GM23338 (cell line): ENCODE measurements at places on chromosomes 3 and 15.

GRCh38 chr15:71215126-71215894, 100.0 kb downstream of the THSD4 start:
- peaks cover 7% of the 10 kb centered on the region for H3K4me1 ChIP-seq
- DNase-seq, result peak; percentile 66
- H3K4me3 ChIP-seq, result peak overlapping the region; percentile 28; the same call in 1 of the 2 replicates
- H3K27ac ChIP-seq, result no peak overlapping the region

- peaks cover 4% of the 10 kb centered on the region; the same call in 1 of the 2 replicates for H3K4me1 ChIP-seq
- H3K27ac ChIP-seq, result no peak overlapping the region
- no peaks in the 10 kb centered on the region for H3K27me3 ChIP-seq
- no peak overlapping the region for H3K4me3 ChIP-seq
- no peak for DNase-seq
Observed at GRCh38 chr3:138367911-138368310, 19.5 kb downstream of the MRAS start.

- DNase-seq, result peak; percentile 28
- no peak overlapping the region for H3K4me3 ChIP-seq
- H3K4me1 ChIP-seq, result peaks cover 26% of the 10 kb centered on the region
- H3K27me3 ChIP-seq, result no peaks in the 10 kb centered on the region
Observed at GRCh38 chr3:171883893-171884279, 40.7 kb downstream of the TMEM212 start.

DNA sequence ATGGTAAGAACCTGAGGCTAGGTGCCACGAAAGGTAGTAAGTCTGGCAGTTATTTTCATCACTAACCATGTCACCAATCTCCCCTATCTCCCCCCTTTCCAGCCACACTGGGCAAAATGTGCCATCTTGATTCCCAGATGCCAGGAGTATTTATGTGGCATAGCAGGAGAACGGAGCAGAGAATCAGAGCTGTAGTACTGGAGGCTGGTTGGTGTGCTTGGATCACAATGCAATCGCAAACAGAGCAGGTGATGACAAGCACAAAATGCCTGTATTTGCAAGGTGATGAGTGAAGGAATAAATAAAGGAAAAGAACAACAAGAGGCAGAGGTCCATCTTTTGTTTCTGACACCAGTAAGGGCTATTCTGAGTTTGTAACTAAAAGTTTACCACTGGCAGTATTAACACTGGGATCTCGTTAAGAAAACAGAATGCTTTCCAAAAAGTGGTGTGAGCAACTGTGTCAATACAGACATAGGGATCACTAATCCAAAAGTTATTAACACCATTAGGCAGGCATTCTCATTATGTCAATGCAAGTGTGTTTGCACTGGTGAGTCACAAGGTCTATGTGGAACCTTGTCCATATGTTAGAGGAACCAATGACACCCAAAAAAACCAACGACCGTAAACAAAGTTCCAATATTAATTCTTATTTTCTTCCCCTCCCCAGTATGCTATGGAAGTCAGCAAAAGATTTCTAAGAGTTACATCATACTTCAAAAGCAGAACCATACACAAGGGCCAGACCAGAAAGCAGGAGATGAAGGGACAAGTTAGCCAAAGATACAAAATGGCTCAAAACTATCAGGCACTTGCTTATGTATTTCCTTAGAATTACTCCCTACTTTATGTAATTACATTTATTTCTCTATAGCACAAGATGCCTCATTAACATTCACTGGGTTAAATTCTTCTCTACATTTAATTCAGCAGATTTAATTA, 556.6 kb downstream of the FOXP1 start:
- no peaks in the 10 kb centered on the region for H3K36me3 ChIP-seq
- peaks cover 8% of the 10 kb centered on the region for H3K4me1 ChIP-seq
- no peaks in the 10 kb centered on the region for H3K27me3 ChIP-seq
- H3K27ac ChIP-seq, result no peak overlapping the region
- H3K4me3 ChIP-seq, result no peak overlapping the region
- DNase-seq, result no peak

- no peak overlapping the region for H3K27ac ChIP-seq
- DNase-seq, result no peak
- H3K4me1 ChIP-seq, result peaks cover 18% of the 10 kb centered on the region
Observed at GRCh38 chr3:174466471-174467054, 392.6 kb upstream of the NAALADL2 start.

- H3K36me3 ChIP-seq, result no peaks in the 10 kb centered on the region
- H3K4me3 ChIP-seq, result no peak overlapping the region
- no peak overlapping the region for H3K27ac ChIP-seq
- no peak for DNase-seq
- H3K4me1 ChIP-seq, result 0 out of 2 replicates have a peak, but pooled peaks cover 3% of the 10 kb centered on the region
Observed at GRCh38 chr3:146598535-146598934, 6.6 kb downstream of the PLSCR5 start.

DNA sequence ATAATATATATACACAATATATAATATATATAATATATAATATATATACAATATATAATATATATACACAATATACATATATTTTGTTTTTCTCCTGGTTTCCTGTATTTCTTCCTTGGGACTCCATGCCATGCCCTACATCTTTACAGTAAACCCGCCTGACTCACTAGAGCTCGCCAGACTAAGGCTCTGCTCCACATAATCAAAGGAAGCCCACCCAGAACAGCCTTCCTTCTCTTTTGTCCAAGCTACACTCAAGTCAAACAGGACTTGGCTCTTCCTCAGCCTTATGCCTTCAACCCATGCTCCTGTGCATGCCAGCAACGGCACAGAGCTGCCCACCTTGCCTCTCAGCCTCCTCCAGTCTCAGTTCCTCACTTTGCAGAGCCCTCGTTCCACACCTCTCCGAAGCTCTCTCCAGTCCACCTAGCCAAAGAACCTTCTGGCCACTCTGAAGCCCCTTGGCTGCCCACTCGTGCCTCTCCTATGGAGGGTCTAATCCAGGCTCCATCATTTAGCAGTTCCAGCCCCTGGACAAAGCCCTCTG, 109.1 kb downstream of the RFTN1 start:
- peaks cover 11% of the 10 kb centered on the region for H3K4me1 ChIP-seq
- no peaks in the 10 kb centered on the region for H3K27me3 ChIP-seq
- no peak for DNase-seq
- H3K36me3 ChIP-seq, result no peaks in the 10 kb centered on the region

- H3K27ac ChIP-seq, result no peak overlapping the region
- DNase-seq, result no peak
- no peaks in the 10 kb centered on the region for H3K36me3 ChIP-seq
- no peaks in the 10 kb centered on the region for H3K4me1 ChIP-seq
- no peaks in the 10 kb centered on the region for H3K27me3 ChIP-seq
Observed at GRCh38 chr3:45657853-45658252, 31.3 kb upstream of the SACM1L start.

DNA sequence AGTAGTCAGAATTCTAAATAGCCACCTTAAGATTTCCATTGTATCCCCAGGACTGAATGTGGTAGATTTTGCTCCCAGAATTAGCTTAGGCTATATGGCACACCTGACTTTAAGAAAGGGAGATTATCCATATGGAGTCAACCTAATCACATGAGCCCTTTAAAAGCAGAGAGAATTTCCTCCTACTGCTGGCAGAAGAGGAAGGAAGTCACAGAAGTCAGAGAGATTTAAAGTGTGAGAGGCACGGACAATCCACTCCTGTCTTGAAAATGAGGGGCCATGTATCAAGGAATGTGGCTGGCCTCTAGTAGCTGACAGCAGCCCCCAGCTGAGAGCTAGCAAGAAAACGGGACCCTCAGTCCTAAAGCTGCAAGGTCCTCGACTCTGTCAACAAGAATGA, 26.8 kb downstream of the LRRC31 start:
- no peak overlapping the region for H3K27ac ChIP-seq
- no peak overlapping the region for H3K4me3 ChIP-seq
- no peaks in the 10 kb centered on the region for H3K27me3 ChIP-seq
- peaks cover 7% of the 10 kb centered on the region; the same call in 1 of the 2 replicates for H3K4me1 ChIP-seq

DNA sequence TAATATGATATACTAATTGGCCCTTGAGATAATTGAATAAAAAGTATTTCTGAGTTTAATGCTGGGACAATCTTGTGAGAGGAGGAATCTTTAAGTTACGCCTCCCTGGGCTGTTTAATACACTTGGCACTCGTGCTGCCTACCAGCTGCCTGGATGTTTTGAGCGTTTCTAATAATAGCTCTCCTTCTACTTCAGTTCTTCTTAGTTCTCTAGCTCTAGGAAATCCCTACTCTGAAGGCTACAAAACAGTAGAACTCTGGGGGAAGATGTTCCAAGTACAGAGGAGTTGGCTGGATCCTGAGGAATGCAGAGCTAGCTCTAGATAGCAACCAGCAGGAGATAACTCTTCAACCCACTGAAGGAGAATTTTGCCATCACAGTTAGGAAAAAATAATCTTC, 3.5 kb downstream of the NAALADL2 start:
- H3K4me1 ChIP-seq, result peaks cover 15% of the 10 kb centered on the region
- no peaks in the 10 kb centered on the region for H3K36me3 ChIP-seq
- no peak overlapping the region for H3K4me3 ChIP-seq
- H3K27ac ChIP-seq, result no peak overlapping the region
- DNase-seq, result no peak

GRCh38 chr3:97738761-97739160, 25.8 kb upstream of the ARL6 start:
- no peak overlapping the region for H3K27ac ChIP-seq
- no peaks in the 10 kb centered on the region for H3K27me3 ChIP-seq
- H3K4me3 ChIP-seq, result no peak overlapping the region
- H3K36me3 ChIP-seq, result no peaks in the 10 kb centered on the region

GRCh38 chr3:111215481-111215880, 143.9 kb downstream of the NECTIN3 start:
- H3K4me3 ChIP-seq, result no peak overlapping the region
- DNase-seq, result no peak
- no peaks in the 10 kb centered on the region for H3K36me3 ChIP-seq
- H3K4me1 ChIP-seq, result peaks cover 11% of the 10 kb centered on the region; the same call in 1 of the 2 replicates
- H3K27me3 ChIP-seq, result no peaks in the 10 kb centered on the region
- H3K27ac ChIP-seq, result no peak overlapping the region

DNA sequence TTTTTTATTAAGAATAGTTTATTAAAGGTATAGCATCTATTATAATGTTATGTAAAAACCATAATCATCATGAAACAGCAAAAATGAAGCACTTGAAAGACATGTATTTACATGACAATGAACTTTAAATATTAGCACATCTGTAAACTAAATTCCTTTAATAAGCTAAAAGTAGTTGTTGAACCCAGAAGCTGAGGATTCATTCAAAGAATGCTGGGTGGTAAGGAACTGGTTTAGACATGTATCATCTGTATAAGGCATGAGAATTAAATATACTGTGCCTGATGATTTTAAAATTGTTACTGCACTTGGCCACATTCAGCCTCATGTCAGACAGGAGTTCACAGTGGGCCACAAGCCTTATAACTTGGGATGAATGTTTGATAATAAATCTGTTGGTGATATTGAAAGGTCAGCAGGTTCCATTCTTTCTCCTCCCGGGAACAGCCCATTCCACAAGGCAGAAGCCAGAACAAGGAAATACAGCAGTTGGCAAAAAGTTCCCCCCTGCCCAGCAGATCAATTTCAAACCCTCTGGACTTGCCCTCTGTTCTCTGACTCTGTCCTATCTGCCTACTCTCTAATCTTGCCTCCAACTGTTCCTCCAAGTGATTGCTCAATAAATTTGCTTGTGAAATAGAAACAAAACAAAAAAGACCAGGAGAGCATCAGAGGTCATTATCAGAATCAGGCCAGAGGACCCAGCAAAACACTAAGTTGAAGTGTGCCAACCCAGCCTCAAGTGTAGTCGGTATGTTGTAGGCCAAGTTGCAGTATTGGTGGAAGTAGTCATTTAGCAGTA, 49.8 kb upstream of the TEX264 start:
- no peaks in the 10 kb centered on the region for H3K27me3 ChIP-seq
- H3K4me3 ChIP-seq, result no peak overlapping the region
- no peak overlapping the region; the same call in 1 of the 2 replicates for H3K27ac ChIP-seq
- H3K36me3 ChIP-seq, result no peaks in the 10 kb centered on the region
